NCI-H1436 (cell line): ENCODE measurements at places on chromosomes 3 and 15.

GRCh38 chr3:52406231-52406661 lies 38.7 kb downstream of the SEMA3G start:
- no peak for DNase-seq

- no peak for DNase-seq
Measured at GRCh38 chr15:44595246-44595645, 58.3 kb downstream of the EIF3J start.

DNA sequence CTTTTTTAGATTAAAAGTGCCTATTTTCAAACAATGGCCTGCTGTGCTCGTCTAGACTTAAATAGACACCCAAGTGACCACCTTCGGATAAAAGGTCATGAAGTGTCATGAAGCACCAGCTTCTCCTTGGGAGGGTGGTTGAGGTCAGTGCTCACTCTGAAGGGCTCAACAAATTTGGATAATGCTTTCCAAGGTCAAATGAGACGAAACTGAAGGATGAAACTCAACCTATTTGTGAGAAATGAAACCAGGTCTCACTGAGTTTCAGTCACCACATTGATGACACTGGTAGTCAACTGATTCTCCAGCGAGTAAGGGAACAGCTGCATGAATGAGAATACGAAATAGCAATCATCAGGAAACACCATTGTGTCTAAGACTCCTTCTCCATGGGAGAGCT lies 852.6 kb downstream of the NTRK3 start:
- DNase-seq, result no peak

GRCh38 chr3:41920406-41920965 lies 41.4 kb downstream of the ULK4 start:
- DNase-seq, result no peak

GRCh38 chr15:90291679-90292356 lies 26.3 kb downstream of the NGRN start:
- DNase-seq, result peak; percentile 68

- DNase-seq, result no peak
Measured at GRCh38 chr15:50751394-50751793, 14.1 kb downstream of the SPPL2A start.

GRCh38 chr3:89808680-89809197 lies 701.3 kb downstream of the EPHA3 start:
- DNase-seq, result no peak

GRCh38 chr3:54146506-54147239 lies 24.3 kb downstream of the CACNA2D3 start:
- DNase-seq, result peak; percentile 26

DNA sequence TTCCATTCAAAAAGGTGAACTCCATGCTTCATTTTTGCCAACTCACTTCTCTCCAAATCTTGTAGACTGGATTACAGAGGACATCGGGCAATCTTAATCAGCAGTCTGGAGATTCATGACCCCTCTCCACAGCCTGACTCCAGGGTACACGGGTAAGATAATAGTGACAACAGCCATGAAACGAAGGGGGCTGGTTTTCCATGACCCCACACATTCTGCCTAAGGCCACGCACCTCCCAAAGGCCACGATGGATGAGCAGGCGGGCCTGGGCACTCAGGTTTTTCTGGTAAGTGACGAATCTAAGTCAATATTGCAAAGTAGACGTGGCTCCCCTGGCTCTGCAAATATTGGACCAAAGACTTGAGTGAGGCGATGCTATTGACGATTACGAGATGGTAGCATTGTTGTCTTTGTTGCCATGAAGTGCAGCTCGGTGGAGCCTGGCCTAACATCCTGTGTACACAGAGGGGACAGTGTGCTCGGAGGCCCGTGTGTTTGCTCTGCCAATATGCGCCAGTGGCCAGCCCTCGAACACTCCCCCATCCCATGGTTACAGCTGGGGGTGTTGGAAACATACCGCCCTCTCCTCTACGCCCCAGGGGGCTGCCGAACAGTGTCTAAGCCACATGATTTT lies 119.1 kb downstream of the OPA1 start:
- DNase-seq, result peak; percentile 20

DNA sequence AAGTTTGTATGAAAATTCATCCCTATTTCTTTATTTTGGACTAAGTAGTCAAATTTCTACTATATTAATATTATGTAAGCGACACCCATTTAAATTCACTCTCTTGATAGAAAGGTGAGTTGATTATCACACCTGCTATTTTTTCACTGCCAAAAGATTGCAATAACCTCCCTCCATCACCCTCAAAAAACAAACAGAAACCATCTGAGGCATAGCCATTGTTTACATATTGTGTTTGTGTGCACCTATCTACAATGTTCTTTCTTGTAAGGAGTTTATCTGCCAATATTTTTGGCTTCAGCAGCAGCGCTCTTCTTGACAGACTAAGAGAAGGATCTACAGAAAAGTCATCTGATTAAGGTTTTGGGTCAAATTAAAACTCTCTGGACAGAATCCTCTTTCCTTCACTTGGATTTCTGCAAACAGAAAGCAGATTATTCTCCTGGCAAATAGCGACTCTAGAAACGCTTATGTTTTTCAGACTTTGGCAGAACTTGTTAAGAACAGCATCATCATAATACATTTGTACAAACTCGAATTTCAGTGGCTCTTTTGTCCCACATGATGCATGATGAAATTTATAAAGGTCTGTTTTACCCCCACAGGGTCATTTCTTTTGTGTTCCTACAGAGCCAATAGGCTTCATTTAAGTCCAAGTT lies 48.6 kb downstream of the KCNMB2 start:
- peak; percentile 24 for DNase-seq

- no peak for DNase-seq
Measured at GRCh38 chr3:69558912-69559311, 173.0 kb upstream of the FRMD4B start.

- DNase-seq, result peak; percentile 22
Measured at GRCh38 chr3:8970971-8971589, 7.8 kb upstream of the RAD18 start.

DNA sequence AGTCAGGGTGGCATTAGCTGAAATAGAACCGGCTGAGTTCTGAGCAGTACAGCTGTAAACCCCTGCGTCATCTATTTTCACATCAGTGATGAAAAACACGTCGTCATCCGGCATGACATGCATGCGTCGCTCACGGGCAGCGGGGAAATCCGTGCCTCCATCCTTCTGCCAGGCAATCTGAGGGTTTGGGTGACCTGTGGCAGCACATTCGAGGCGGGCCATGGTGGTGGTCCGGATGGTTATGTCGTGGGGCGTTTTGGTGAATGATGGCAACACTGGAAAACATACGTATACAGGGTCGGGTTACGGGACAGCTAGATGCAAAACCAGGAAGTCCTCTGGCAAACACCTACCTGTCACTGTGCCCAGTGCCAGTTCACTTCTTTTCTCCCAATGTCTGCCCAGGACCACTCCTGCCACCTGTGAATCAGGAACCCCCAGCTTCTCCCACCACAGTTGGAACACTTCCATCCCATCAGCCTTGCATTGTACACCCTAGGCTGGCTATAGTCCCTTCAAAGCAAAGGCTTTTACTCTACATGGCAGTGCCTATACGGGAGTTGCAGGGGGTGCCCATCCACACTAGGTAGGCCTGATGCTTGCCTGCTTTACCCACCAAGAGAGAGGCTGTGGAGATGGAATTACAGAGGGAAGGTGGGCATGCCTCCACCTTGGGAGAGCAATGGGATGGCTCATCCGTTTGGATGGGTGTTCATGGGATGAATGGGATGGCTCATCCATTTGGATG lies 116.7 kb downstream of the LRIG1 start:
- DNase-seq, result no peak

- no peak for DNase-seq
Measured at GRCh38 chr3:118809696-118810498, 224.7 kb downstream of the IGSF11 start.

DNA sequence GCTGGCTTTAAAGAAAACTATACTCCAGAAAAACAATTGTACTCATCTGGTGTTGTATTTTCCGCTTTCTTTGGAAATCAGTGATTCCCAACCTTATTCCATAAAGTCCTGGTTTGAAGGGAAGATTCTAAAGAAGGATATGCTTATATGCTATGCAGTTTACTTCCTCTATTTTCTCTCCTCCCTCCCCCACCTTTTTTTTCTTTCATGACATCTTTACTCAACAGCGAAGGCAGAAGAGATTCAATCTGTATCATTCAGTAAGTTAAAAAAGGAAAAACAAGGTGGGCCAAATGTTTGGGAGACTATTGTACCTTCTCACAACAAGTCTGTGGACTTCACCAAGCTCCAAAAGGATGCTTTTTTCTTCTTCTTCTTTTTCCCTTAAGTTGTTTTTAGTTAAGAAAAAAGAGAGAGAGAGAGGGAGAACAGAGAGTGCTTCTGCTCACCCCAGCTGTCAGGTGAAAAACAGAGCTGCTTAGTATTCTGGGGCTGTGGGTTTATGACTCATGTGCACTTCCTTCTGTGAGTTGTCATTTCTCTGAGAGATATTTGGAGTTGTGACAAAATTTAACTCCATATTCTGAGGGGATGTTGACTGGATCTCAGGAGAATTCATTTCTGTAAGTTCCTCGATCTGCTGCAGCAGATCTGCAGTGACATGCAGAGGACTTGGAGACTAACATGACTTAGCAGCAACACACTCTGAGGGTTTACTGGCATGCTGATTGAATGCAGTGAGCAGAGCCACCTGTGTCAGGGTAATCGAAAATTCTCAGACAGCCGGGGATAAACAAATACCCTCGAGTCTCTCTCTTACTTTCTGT lies 70.7 kb downstream of the SSR3 start:
- DNase-seq, result no peak

- no peak for DNase-seq
Measured at GRCh38 chr3:178669758-178670157, 133.5 kb downstream of the KCNMB2 start.

- no peak for DNase-seq
Measured at GRCh38 chr15:66873856-66874255, 171.8 kb downstream of the SMAD6 start.

DNA sequence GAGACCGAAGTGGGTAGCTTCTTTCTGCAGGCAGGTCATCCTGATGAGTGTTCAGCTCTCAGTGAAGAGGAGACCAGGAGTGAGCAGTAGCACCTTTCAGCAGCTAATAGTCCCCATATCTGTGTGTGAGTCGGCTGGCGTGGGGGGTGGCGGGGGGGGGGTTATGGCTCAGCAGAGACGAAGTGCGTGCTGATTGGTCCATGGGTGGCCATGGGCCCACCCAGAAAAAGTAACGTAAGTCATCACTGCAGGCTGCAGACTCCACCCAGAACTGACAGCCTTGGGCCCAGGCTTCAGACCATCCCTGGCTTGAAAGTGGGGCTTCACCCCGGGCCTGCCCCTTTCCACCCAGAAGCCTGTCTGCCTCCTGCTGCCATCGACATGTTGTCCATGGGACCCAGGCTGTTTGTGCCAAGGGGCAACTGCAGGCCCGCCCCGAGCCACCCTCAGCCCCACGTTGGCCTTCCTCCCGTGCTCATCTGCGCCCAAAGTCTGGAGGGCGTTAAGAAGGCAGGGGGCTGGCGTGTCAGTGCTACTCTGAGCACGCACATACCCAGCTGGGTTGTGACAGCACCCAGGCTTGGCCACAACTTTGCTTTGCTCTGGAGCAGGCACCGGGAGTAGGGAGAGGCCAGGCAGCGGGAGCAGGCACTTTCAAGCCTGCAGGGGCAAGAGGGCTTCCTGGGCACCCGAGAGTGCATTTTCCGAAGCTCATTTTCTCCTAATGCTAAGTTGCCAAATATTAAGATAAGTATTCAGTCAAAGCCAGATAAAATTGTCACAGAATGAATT lies 511.7 kb upstream of the CDIN1 start:
- DNase-seq, result no peak

DNA sequence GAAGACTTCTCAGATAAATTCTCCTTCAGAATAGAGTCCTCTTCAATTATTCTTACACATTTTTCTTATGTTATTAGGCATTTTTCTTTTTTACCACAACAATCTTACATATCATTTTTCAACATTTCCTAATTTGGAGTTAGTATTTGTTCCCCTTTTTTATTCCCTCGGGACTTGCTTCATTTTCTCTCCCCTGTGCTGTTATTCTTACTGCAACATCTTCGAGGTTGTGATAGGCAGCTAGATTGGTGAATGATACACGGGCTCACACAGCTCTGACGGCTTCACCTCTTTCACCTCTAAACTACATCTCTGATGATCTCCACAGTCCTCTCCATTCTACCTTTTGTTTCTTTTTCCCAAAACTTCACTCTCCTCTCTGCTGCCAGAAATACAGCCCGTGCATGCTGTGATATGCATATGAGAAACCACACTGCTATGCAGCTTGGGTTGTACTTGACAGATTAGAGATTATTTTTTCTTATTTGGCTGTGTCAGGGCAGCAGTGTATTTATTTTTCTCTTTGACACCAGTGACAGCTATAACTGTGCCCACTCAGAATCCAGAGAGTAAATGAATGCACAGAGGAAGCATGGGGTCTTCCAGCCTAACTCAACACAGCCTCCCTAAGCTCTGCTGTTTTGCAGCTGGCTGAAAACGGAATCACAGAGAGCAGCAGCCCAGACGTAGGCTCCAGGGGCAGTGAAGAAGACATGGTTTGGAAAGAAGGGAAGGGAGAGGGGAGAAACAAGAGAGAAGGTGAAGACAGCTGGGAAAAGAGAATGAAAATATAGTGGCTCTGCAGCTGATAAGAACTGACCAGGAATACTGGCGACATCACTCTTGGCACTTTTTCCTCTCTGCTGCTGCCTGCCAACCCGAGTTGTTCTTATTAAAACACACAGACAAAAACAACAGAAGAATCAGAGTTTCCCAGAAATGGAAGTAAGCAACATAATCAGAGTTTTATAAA lies 61.8 kb downstream of the SLC9A9 start:
- DNase-seq, result no peak

DNA sequence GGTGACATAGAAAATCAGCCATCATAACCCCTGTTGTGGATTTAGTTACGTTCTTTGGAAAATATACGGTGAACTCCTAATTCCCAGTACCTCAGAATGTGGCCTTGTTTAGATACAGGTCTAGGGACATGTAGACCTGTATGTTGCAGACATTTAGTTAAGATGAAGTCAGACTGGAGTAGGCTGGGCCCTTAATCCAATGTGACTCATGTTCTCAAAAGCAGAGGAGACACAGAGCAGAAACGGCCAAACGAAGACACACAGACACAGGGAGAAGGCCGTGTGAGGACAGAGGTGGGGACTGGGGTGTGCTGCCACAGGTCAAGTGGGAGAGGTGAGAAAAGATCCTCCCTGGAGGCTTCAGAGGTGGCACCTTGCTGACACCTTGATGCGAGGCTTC lies 119.0 kb upstream of the PROK2 start:
- no peak for DNase-seq

DNA sequence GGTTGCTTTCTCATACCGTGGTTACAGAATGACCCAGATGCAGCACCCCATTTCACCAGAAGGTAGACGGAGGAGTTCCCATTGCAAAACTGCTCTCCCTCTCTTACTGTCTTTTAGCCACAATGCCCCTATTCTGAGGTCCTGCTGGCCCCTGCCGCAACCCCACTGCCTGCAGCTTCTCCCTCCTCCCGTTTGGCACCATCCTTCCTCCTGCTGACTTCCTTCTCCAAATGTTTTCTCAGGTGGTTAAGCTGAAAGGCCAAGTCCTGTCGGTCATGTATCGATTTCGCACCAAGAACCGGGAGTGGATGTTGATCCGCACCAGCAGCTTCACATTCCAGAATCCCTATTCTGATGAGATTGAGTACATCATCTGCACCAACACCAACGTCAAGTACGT lies 132.3 kb upstream of the ABHD17C start:
- DNase-seq, result no peak
